Esophagus muscularis mucosa (tissue), 4 donors: ENCODE measurements at places on chromosomes 16 and 17. TPM values are rescaled to one million over a fixed set of nuclear protein-coding genes. Genes with fewer than 3 reads are reported as not detected.

The FOXC2 gene
- 1.7 TPM for total RNA-seq

The KRTAP9-8 gene
- not detected for total RNA-seq

The CCL17 gene
- not detected for total RNA-seq

The NAGS gene
- total RNA-seq, result 0.83 TPM

The COA3 gene
- 66.4 TPM for total RNA-seq

The LGALS9B gene
- not detected for total RNA-seq

The C16orf92 gene
- not detected for total RNA-seq

The CMTM2 gene
- total RNA-seq, result not detected

The OMG gene
- total RNA-seq, result not detected

DNA sequence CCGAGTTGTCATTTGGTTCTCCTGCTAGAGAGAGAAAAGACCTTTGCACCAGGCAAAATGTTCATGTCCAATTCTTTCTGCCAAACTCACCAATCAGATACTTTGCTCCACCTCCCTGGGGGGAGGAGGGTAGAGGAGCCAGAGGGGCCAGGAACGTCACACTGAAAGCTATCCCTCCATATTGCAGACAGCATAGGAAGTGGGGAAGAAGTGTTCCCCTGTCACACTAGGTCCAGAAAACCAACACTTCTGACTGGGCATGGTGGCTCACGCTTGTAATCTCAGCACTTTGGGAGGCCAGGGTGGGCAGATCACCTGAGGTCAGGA is 9.5 kb downstream of the HSD17B2 start:
- no peak for DNase-seq

- DNase-seq, result no peak
These were observed 1.0 kb downstream of the GDE1 start for GRCh38 chr16:19520861-19521331.

DNA sequence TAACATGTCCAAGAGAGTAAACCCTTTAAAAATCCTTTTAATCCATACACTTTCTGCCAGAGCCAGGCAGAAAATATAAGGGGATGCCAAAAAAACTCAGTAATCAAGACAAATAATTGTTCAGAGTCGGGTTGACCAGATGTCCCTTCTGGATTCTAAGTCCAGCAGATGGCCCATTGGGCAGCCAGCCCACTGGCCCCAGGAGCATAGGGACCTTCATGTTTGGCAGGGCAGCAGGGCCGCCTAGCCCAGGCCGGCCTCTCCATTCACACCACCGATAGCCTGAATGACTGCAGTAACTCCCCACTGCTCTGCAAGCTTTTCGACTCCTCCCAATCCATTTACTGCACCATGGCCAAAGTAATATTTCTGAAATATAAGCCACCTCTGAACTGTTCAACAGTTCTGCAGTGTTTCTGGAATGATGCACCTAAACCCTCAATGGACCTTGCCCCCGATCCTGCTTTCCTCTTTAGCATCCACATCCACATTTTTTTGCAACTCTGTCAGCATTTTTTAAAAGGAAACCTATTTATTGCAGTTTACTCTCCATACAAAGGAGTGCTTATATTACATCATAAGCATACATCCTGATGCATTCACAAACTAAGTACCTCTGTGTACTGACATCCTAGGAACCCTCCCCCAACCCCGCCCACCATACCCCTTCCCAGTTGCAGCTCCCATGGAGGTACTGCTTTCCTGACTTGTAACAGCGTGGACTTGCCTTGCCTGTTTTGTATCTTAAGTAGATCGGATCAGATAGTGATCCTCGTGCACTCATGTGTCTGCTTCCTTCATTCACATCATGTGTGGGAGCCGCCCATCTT is 46.4 kb downstream of the LDHD start:
- no peak for DNase-seq

- DNase-seq, result no peak
These were observed 33.8 kb downstream of the SLC47A1 start for GRCh38 chr17:19567216-19568015.

DNA sequence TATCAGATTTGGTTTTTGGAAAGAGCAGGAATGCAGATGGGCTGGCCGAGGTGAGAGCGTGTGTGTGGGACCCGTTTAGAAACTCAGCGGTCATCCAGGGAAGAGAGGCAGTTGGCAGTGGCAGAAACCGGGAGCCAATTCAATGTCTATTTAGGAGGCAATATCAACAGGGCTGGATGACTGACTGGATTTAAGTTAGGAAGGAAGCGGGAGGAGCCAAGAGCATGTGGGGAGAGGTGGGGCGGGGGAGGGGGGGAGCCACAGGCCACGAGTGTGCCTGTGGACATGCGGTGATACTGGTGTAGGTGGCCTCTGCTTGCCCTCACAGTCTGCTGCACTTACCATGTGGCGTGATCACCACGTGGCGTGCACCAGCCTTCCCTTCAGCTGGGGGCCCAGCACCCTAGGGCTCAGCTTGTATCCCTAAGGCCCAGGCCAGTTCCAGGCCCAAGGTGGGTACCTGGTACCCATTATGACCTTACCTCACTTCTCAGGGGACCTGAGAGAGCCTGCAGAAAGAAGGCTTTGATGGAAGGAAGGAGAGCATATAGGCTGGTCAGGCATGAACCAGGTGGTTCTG is 10.8 kb upstream of the TPPP3 start:
- no peak for DNase-seq

GRCh38 chr17:13266606-13267005 is 248.8 kb upstream of the ELAC2 start:
- no peak for DNase-seq

DNA sequence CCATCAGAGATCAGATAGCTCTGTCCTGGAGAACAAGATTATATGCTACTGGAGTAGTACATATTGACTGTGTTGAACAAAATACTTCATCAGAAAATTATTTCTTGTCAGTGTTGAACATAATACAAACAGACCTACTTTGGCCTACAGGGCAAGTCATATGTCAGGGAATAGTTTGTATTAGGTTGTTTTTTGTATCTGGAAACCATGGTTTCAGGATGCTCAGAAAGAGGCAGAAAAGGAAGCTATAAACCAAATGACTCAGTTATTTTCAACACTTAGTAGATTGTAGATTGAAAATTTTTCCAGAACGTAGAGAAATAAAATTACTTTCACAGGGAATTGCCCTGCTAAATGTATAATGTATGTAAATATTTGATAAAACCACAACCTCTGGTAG is 198.4 kb downstream of the CYB561 start:
- DNase-seq, result no peak

- DNase-seq, result no peak
These were observed 715 bp downstream of the TLCD3A start for GRCh38 chr17:732902-733720.

GRCh38 chr17:76388966-76389888 is 4.8 kb downstream of the SPHK1 start:
- DNase-seq, result no peak

GRCh38 chr17:40577611-40578065 is 12.4 kb upstream of the CCR7 start:
- DNase-seq, result peak; percentile 66

DNA sequence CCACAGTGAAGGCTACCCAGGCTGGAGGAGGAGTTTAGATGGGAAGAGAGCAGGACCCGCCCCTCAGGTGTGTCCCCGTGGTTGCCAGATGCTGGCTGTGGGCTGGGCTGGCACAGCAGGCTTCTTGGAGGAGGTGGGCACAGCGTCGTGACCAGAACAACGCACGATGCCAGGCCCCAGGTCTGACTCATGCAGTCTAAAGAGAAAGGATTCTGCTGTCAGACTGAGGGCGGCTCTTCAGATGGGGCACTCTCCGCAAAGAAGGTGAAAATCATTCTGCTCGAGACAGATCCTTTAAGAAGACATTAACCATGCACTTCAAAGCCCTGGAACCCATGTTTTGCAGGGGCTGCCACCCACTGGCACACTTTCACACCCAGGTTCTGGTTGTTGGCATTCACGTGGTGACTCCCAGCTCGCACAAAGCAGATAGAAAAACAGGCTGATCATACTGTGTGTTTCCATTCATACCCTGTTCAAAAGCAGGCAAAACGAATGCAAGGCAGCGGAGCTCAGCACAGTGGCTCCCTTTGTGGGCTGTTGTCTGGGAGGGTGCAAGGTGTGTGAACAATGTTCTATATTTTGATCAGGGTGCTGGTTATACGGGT is 19.0 kb downstream of the CACNG4 start:
- DNase-seq, result no peak

- no peak for DNase-seq
These were observed 7.4 kb downstream of the CDK5RAP3 start for GRCh38 chr17:47978324-47978723.

DNA sequence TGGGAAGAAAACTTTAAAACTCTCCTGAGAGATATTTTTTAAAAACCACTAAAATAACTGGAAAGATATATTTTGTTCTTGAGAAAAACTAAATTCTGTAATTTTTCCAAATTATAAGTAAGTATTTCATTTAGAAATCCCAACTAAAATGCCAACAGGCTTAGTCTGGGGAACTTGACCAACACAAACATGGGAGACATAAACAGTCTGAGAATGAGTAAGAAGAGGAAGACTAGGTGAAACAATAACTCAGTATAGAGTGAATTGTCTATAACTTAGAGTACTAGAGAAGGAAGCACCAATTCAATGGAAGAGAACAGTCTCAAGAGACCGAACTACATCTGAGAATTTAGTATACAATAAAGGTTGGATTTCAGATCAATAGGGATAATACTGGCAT is 2.9 kb downstream of the CMTM1 start:
- no peak for DNase-seq

- no peak for DNase-seq
These were observed 50.1 kb upstream of the MYH10 start for GRCh38 chr17:8680466-8681169.

GRCh38 chr17:77109764-77110359 is 30.9 kb upstream of the SEC14L1 start:
- no peak for DNase-seq

DNA sequence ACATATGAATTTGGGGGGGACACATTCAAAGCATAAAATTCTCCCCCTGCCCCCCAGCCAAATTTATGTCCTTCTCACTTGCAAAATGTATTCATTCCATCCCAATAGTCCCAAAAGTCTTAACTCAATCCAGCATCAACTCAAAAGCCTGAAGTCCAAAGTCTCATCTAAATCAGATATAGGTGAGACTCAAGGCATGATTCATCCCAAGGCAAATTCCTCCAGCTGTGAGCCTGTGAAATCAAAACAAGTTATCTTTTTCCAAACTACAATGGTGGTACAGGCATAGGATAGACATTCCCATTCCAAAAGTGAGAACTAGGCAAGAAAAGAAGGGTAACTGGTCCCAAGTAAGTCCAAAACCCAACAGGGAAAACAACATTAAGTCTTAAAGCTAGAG is 5.9 kb upstream of the GOSR2 start:
- no peak for DNase-seq

- DNase-seq, result peak; percentile 12
These were observed 5.8 kb upstream of the MYO1D start for GRCh38 chr17:32882734-32883133.

DNA sequence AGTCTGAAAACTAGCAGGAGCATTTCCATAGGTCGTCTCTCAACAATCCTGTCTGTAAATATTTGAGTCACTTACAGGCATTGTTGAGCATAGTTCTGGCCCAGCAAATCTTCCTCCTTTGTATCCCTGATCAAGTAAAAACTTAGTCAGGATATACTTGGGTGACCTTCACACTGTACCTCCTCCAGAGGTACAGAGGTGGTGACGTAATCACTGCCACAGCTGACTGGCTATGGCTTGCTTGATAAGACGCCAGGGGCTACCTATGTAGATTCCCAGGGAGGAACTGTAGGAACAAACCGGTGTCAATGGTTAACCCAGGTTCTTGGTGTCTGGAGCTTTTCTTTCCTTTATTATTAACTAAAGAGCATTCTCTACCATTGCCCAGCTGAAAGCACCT is at the start of gene KCNJ16:
KCNJ16 (plus strand) TSS at position 270 of the 400 bp plus-strand sequence. CDS start 56,863 bp downstream, outside the sequence.
- no peak for DNase-seq

DNA sequence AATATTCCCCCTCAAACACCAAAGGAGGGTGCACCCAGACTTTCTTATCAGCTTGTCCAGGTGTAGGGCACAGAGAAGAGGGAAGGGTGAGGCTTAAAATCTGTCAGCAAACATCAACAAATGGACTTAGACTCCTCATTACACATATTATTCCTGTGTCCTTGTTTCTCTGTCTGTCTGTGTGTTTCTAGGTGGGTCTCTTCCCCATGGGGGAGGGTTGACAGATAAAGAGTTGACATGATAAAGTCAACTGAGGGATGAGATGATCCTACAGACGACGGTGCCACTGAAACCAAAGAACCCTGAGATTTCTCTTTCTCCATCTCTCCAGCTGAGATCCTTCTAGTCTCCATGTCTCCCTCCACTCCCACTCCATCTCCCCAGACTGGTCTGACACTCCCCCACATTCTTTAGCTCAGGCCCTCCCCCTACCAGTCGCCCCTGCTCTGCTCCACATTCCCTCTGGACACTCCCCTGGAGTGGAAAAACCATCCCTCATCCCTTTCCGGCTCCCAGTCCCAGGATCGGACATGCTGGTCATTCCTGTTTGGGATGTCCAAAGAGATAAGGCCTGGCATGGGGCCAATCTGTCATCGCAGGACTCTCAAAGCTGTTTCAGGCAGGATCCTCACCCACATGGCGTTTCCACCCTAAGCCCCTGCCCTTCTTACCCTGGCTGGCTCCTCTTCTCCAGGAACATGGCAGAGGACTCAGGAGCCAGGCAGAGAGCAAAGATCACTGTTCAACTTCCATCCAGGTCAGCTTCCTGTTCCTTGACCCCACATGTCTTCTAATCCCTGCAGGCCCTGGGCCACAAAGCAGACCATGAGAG is 2.9 kb upstream of the ITGA3 start:
- DNase-seq, result no peak

DNA sequence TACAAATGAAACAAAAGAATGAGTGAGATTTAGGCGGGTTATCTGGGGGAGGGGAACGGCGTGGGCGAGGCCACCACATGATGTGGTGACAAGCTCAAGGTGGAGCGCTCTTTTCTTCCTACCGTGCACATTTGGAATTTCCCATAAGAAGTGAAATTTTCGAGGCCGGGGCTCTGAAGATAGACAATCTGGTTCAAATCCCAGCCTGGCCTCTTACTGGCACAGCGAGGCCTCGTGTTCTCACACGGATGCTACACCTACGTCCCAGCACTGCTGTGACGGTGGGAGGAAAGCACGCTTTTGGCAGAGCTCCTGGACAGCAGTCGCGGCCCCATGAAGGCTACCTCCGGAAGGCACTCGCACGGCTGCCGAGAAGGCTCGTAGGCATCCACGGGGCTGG is 25.2 kb downstream of the ZDHHC7 start:
- DNase-seq, result no peak

- no peak for DNase-seq
These were observed 8.5 kb upstream of the PDP2 start for GRCh38 chr16:66871840-66872239.

GRCh38 chr16:57366544-57367040 is 5.7 kb upstream of the CX3CL1 start:
- DNase-seq, result no peak

- no peak for DNase-seq
These were observed 27.4 kb downstream of the IQCK start for GRCh38 chr16:19745286-19746010.

GRCh38 chr17:57910462-57911420 is 44.5 kb downstream of the CUEDC1 start:
- no peak for DNase-seq

GRCh38 chr16:75389096-75389690 is 44.1 kb downstream of the CFDP1 start:
- DNase-seq, result no peak

- DNase-seq, result no peak
These were observed 42.7 kb downstream of the XPO6 start for GRCh38 chr16:28168991-28169554.
